Activated CD8-positive, alpha-beta memory T cell treated with anti-CD3 and anti-CD28 coated beads for 1 hour (primary cell): ENCODE measurements at places on chromosomes 4 and X.

GRCh38 chrX:47862680-47863079 lies 26.0 kb downstream of the ZNF81 start:
- no peak for DNase-seq

GRCh38 chr4:169293343-169294176 lies 22.8 kb upstream of the SH3RF1 start:
- DNase-seq: no peak

GRCh38 chr4:54941994-54942552 lies 183.3 kb downstream of the KDR start:
- DNase-seq: no peak

DNA sequence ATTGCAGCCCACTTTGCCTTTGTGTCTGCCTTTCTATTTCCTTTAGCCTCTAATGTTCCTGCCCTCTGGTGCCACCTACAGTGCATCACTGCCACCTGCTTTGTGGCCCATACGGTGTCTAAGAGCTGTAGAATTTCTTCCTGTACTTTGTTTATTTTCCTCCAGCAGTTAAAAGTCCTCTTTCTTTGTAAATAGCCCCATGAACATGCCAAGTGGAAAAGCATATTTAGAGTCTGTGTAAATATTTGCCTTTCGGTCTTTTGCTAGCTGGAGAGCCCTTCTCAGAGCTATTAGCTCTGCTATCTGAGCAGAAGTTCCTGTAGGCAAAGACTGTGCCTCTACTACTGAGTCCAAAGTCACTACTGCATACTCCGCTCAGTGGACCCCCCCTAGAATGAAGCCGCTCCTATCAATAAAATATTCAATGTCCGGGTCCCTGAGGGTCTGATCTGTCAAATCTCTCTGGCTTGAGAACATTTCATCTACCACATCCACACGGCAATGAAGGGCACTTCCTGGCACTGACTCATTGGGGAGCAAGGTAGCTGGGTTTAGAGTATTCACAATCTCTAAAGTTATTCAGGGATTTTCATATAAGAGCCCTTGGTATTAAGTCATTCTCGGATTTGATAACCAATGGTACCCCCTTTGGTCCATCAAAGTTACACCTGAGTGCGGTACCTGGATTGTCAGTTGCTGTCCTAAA lies 36.3 kb downstream of the SULT1E1 start:
- peak; percentile 0 for DNase-seq

DNA sequence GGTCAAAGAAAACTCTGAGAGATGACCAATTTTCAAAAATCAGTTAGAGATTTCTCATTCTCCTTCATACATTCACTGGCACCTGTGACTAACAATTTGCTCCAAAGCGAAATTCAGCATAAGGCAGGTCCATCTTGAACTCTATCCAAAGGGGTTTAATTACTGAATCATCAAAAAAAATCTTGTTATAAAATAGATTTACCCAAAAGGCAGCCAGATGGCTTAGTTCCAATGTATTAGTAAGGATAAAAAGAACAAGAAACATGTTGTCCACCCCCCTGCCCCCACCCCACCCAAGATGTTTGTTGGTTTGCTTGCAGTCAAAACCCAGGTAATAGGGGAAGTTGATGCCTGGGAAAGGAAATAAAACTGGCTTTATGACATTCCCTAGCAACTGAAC lies 200.3 kb downstream of the ANTXR2 start:
- no peak for DNase-seq

DNA sequence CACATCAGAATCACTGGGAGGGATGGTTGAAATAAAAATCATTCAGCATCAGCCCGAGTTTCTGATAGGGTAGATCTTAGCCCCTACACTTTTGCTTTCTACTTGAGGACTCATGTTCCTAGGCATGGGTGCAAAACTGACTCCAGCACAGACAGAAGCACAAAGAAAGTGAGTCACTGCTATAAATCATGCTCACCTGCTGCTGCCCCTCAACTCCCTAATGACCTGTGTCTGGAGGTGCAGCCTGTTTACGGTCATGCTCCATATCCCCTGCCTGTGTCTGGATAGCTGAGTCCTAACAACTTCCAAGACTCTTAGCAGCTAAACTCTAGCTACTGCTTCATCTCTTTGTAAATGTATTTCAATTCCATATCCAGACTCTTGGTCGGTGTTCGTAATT lies 57.8 kb downstream of the ADGRA3 start:
- DNase-seq: no peak

- DNase-seq: no peak
Observed at GRCh38 chrX:56564921-56565840, 1.8 kb downstream of the UBQLN2 start.

DNA sequence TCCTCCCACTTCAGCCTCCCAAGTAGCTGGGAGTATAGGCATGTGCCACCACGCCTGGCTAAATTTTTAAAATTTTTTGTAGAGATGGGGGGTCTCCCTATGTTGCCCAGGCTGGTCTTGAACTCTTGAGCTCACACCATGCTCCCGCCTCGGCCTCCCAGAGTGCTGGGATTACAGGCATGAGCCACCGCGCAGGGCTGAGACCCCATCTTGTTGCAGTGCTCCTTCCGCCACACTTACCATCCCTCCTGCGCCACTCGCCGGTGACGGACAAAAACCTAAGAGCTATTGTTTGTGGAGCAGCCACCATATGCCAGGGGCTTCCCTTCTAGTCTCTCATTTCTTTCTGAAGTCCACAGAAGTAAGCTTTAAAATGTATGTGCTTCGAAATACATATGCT lies 34.5 kb downstream of the NSG1 start:
- DNase-seq: no peak

DNA sequence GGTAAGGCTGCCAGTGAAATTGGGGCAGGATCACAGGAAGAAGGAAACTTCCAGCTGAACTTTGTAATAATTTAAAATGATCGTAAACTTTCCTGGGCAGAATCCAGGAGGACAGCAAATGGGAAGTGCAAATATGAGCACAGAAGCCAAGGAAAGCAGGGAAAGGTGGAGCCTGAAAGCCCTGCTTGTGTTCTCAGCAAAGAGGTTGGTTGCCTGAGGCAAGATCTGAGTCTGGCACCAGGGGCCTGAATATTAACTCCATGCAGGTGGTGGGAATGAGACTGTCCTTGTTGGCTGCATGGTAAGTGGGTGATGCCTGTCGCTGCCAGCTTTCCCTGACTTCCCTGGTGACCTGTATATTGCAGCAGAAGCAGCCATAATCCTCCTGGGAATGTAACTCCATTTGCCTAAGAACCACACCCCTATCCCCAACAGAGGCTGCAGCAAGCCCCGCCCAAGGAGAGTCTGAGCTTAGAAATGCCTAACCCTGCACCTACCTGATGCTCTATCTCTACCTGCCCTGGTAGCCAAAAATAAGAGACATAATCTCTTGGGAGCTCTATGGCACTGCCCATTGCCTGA lies 132.0 kb upstream of the HDX start:
- no peak for DNase-seq

GRCh38 chr4:61200916-61201526 lies 895 bp downstream of the ADGRL3 start:
- no peak for DNase-seq

GRCh38 chrX:42096265-42096920 lies 173.0 kb upstream of the CASK start:
- DNase-seq: no peak

DNA sequence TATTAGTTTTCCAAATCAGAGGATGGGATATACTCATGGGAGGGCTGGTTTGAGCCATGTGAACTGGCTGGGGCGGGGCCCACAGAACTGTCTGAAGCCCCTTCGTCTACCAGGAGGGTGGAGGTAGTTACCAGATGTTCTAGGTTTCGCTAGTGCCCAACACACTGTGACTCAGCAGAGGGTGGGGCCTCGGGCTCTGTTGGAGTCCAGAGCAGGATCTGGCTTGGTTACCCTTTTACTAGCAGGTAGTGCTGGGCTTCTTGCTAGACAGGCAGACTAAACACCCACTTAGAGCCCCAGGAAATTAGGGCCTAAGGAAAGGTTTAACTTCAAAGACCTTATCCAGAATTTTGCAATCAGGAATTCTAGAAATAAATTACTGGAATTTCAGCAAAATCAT lies 56.2 kb upstream of the CHRDL1 start:
- DNase-seq: no peak

- DNase-seq: no peak
Observed at GRCh38 chr4:112706840-112707207, 69.9 kb downstream of the LARP7 start.
